ENCODE measurements at places on chromosomes 7 and 10.

DNA sequence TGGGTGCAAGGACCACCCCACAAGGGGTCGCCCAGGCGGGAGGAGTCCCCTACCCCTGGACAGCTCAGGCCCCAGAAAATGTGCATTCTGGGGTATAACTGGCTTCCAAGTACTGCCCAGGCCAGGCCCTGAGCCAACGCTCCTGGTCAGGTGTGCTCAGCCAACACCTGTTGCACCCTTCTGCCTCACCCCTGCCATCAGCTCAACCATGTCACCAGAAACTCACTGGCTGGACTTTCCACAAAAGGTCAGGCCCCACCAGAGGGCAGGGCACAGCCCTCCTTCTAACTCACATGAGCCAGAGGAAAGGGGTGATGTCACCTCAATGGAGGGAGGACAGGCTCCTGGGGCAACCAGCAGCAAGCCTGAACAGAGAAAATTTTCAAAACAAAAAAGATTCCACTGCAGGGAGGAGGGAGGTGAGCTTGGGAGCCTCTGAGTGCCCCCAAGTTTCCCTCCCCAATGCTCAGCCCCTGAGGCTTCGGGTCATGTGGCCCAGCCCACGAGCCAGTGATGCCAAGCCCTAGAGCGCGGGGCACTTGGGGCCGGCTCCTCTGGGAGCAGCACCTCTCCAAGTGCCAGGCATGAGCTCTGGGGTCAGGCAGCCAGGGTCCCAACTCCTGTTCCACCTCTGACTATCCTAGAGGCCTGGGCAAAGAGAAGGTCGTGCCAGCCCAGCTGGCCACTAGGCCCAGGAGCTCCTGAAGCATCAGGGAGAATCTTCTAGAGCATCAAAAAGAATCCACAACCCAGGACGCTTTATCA lies 2.2 kb downstream of the OGDHL start:
- no peak for DNase-seq

DNA sequence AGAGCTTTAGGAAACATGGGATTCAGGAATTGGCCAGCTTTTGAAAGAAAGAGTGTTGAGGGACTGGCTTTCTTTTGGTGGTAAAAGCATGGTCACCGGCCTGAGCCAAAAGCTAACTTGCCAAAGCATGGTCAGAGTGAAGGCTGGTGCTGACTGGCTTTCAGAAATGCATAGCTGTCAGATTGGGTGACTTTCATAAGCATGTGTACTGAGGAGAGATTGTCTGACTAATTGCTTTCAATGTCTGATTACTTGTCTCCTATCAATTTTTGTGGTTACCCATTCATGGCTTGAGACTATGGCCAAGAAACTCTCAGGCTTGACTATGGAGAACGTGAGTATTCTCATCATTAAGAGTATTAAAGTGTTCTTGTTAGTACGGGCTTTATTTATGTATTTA lies 28.2 kb downstream of the ZNF25 start:
- DNase-seq: no peak

DNA sequence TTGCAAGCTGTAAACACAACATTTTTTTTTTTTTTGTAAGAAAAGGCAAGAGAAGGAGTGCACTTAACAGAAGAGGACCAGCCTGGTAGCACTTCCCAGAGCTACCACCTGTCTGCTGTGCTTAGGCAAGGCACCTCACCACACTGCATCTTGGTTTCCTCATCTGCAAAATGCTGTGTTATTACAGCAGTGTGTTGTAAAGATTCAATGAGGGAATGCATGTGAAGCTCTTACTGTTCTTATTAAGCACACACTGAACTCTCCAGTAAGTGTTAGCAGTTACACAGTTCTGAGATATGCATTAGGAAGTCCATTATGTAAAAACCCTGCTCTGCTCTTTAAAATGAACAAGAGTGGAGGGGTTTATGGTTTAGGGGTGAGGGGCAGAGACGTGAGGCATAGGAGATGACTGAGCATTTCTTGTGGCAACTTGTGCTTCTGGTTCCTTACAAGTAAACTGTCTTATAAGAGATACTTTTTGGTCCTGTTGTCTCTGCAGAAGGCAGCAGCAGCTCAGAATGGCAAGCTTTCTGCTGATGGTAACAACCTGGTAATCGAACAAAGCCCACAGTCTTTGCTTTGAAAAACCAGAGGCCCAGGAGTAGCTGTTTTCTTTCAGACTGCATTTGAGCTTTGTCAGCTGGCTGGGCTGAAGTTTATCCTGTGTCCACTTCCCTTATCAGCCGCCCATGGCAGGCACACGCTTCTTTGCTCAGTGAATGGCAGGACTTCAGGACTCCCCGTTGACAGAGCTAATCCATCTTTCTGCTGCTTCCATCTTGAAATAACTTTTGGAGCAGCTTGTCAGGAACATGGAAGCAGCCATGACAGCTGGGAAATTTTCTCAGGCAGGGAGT lies 98.8 kb upstream of the BMPER start:
- DNase-seq: no peak

DNA sequence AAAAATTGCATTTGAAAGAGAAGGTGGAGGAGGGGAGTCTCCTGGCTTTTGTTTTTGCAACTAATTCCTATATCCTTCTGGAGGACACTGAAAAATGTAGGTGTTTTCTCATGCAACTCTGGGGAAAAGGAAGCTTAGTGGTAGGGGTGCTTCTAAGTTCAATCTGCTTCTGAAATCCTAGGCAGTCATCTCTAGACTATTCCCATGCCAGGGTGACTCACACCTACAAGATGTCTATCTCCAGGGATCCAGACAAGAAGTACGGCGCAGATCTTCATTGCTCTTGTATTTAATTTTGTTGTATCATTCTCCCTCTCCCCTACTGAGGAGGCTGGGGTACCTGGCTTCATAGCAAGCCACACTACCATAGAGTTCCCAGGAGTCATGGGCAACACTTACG lies 258.8 kb downstream of the PHF14 start:
- DNase-seq: no peak

DNA sequence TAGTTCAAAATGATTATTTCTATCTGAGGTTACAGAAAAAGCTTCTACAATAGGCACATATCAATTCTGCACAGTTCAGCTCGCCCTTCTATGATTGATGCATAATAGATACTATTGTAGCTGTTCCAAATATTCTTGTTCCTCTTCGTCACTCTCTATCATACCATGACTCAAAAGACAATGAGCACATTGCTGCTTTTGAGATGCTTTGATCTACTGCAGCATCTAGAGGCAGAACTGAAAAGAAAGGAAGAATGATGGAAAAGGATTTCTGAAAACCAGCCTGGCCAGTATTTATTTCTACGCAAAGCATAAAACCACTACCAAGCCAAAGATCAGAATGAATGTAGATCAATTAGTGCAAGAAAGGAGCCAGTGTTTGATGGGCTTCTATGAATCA lies 59.3 kb upstream of the PLXDC2 start:
- DNase-seq: no peak

DNA sequence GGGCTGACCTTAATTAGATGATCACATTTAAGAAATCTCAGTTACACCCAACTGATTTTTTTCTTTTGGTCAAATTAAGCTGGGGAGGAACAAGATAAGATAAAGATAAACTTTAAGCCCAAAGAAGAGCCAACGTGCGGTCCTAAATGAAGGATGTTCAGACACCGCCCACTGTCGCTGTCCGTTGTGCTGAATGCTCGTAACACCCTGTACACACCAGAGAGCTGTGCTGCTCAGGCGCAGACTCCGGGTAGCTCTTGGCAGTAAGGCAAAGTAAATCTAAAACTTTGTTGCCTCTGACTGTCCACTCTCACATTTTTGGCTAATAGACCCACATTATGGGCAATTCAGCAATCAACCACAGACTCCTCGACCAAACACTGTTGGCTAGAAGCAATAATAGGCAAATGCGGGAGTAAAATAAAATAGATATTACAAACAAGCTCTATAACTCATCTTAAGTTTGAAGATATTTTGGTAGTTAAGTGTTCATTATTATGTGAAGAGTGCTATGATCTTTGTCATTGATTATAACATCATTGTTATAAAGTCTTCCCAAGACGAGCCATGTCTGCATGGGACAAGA lies 57.1 kb downstream of the PLPP4 start:
- no peak for DNase-seq

GRCh38 chr7:12130609-12131008 lies 80.5 kb upstream of the TMEM106B start:
- DNase-seq: no peak

GRCh38 chr7:83586281-83586680 lies 62.7 kb downstream of the SEMA3E start:
- DNase-seq: peak; percentile 3

DNA sequence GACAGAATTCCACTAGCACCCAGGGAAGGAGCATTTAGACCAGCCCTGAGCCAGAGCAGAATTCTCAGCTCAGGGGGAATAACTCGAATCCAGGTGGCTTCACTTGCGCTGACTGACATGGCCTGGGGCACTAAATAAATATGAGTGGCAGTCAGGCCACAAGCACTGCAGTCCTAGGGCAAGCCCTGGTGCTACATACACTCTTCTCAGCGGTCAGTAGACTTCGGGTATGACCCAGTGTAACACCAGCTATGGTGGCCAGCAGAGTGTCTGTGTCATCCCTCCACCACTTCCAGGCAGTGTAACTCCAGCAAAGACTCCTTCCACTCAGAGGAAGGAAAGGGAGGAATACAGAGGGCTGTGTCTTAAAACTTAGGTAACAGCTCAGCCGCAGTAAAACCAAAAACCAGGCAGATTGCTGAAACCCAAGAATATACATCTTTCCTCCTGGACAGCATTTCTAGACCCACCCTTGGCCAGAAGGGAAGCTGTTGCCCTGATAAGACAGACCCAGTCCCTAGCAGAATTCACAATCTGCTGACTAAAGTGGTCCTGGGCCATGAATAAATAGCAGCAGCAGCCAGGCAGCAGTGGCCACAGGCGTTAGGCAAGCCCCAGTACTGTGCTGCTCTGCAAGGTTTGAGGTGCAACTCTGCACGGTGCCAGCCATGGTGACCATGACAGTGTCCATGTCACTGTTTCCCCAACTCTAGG lies 77.0 kb downstream of the SNX13 start:
- no peak for DNase-seq

DNA sequence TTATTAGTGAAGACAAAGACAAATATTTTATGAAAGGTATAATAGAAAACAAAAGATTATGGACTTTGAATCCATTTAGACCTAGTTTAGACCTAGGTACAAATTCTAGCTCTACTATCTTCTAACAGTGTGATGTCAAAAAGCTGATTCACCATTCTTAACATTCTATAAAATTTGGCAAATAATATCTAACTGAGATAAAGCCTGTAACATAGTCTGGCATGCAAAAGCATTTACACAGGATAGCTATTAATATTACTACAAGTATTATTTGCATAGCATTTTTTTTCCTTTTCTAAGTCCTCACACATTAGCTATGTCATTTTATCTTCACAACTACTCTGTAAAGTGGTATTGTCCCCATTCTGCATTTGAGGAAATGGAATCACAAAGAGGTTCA lies 179.6 kb upstream of the LRRTM3 start:
- no peak for DNase-seq

DNA sequence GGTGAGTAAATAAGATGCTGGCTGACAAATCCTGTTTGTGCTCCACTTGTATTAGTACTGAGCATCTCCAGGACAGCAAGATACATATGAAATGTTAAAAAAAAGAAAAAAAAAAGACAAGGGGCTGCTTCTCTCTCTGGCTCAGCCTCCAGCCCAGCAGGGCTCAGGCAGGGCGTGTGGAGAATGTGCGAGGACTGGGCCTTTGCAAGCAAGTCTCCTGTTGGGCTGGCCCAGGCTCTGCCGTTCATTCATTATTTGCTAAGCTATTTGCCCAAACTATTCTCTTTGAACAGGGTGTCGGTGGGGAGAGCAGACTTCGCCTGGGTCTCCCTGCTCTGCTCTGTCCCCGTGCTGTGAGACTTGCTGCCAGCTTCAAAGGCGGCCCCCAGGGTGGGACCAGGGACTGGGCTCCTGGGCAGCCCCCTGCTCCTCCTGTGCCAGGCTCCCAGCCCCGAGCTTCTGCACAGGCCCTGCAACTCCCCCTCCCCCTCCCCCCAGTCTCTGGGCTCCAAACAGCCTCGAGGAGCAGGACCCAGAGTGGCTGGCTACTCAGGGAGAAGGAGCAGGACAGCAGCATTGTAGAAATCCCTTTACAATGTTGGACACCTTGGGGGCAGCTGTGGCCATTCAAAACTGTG lies 25.6 kb upstream of the MGMT start:
- no peak for DNase-seq

- no peak for DNase-seq
Measured at GRCh38 chr7:120360918-120361317, 87.9 kb downstream of the KCND2 start.

DNA sequence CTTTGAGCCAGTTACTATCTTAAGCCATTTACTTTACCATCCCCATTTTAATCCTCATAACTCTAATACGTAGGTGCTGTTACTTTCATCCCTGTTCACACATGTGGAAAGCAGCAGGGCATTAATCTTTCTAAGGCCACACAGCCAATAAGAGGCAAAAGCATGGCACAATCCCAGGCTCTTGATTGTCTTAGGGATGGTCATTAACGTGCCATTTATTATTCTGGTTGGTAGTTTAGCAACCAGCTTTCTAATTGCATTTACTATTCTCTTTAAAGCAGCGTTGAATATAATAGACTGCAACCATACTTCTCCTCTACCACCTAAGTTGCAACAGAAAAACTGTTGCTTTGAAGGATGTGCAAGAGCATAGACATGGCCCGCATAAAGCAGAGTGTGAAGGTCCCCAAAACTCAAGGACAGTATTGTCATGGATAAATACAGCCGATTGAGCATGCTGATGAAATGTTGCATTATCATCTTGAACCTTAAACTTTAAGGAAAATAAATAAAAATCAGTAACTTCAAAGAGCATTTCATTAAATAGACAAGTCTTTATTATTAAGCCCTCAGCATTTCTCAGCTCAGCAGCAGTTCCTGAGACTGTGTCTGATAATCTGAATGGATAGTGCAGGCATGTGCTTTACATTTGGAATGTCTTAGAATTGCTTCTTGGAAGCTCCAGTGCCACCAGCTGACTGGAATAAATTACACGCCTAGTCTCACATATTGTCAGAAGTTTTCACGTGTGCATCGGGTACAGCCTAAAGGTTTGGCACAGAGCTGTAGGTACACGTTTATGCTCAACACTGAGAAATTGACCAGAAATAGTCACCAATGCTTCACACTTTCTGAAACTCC lies 467.1 kb downstream of the SDK1 start:
- DNase-seq: no peak

- no peak for DNase-seq
Measured at GRCh38 chr7:99386584-99387238, 12.2 kb downstream of the ARPC1B start.

GRCh38 chr10:32054094-32054493 lies 2.1 kb downstream of the KIF5B start:
- DNase-seq: no peak

- DNase-seq: no peak
Measured at GRCh38 chr7:39589323-39590111, 23.3 kb downstream of the YAE1 start.

- DNase-seq: no peak
Measured at GRCh38 chr10:132849546-132850031, 63.6 kb upstream of the NKX6-2 start.

GRCh38 chr7:124752310-124752709 lies 13.3 kb downstream of the GPR37 start:
- no peak for DNase-seq

DNA sequence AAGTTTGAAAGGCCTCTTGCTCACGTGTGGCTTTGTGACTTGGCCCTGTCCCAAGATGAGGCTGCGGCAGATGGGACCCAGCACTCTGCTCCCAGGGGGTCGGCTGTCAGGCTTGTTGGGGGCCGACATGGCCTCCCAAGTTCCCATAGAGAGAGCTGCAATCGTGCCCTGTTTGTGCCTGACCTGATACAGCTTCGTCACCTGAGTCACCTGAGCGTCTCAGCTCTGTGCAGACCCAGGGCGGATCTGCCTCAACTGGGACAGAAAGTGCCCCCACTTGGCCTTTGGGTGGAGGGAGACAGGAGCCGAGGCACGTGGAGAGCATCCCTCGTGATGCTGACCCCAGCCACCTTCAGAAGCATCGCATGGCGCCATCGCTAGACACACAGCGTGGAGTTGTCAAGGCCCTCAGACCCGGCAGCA lies 21.7 kb downstream of the PAPOLB start:
- DNase-seq: no peak
